ENCODE measurements at places on chromosomes 11 and 22.

DNA sequence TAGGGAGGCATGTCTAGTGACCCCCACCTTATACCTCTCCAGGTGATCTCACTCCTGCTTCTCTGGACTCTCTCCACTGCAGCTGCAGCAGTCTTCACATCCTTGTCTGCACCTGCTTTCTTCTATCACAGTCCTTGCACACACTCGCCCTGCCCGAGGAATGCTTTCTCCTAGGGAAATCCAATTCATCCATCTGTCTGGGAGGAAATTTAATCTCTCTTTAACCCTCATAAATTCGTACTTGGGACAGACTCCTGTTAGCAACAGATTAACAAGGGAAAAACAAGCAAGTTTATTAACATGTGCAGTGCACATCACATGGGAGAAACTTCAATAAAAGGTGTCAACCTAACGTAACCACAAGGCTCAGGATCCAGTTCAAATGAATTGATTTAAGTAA, 11.3 kb upstream of the RCN1 start:
- DNase-seq, result no peak

DNA sequence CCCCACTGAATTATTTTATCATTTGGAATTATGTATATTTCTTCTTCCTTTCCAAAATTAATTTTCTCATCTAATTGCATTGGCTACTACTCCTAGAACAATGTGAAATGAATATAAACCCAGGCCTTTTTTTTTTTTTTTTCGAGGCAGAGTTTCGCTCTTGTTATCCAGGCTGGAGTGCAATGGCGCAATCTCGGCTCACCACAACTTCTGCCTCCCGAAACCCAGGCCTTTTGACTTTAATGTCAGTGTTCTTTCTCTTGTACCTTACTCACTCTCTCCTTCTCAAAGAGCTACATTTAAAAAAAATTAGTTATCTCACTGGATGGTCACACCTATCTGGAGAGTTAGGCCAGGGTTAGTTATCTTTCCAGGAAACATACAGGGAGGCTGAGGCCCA, 35.3 kb upstream of the LRRC32 start:
- no peak for DNase-seq

DNA sequence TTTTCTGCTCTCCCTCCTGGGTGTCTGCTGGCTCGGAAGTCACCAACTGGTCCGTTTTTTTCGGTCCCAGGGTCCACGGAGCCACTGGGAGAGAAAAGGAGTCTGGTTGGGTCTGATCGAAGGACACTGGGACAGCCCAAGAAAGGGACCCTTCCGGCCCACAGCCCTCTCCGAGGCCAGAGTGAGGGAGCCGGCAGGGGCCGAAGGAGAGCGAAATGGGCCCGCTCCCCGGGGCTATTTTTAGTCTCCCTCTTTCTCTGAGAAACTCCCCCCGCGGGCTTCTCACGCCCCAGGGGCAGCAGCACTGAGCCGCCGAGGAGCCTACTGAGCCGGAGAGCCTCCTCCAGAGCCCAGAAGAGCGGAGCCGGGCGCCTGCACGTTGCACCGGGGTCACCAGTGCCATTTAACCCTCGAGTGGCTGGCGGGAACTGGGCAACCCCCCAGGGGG, 1.9 kb downstream of the ESAM start:
- no peak for DNase-seq

GRCh38 chr11:121554552-121554951, 101.8 kb upstream of the SORL1-AS1 start:
- DNase-seq, result no peak

- DNase-seq, result no peak
Observed at GRCh38 chr11:97860237-97860636, 1160.5 kb upstream of the CNTN5 start.

GRCh38 chr22:50599816-50600455, 657 bp upstream of the MAPK8IP2 start:
- DNase-seq, result peak; percentile 90

DNA sequence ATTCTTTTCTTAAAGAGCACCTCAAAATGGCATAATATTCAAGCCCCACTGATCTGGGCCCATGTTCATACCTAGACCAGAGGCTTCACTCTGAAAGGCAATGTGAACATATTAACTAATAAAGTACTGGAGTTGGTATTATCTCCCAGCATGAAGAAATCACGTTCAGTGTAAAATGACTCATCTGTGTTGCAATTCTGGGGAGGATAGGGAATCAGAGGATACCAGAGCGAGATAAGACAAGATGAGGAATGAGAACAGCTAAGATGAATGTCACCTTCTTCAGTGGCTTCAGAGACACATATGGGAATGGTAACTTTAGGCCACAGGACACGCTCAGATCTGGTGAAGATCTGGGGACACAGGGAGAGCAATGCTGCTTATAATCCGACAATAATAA, 121.1 kb downstream of the NTM start:
- peak; percentile 23 for DNase-seq

DNA sequence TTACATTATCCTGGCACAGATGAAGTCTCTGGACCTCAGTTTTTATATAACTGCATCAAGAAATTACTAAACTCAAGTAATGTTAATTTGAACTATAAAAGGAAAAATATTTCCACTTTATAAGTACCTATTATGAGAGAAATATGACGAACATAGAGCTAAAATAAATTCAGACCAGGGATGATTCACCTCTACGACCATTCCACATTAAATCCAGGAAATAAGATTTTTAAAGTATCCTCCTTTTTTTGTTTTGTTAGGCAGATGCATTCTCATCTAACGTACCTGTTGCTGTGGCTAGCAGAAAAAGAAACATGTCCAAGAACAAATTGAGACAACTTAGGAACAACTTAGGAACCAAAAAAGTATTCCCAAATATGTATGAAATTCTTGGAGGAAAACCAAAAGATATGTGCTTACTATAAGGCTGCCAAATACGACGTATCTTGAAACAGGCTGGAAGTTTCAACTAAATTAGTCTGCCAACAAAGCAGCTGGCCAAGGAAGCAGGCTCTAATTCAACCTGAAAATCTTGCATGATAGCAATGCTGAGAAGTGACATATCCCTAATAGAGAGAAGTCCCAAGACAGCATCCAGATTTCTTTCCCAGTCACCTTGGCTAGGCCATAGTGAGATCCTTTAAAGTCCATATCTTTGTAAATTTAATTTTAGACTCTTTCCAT, 15.7 kb downstream of the SPTY2D1 start:
- DNase-seq, result peak; percentile 30

- DNase-seq, result peak; percentile 55
Observed at GRCh38 chr22:31241936-31242335, 29.8 kb downstream of the LIMK2 start.

DNA sequence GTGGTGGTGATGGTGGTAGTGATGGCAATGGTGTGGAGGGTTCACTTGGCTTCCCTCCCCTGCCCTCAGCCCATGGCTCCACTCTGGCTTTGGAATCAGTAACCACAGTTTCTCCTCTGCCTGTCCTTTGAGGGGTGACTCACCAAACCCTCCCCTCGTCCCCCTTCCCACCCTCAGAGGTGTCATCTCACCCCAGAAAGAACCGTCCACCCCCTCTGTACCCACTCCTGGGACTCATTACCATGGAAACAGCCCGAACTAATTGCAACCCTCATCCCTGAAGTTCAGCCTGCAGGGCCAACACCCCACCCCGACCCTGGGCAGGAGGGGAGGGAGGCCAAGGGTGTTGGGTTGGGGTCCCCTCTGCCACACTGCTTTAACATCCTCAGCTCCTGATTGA, 26.6 kb downstream of the PHLDB1 start:
- peak; percentile 70 for DNase-seq

- no peak for DNase-seq
Observed at GRCh38 chr11:27763736-27764135, 63.5 kb upstream of the BDNF start.

DNA sequence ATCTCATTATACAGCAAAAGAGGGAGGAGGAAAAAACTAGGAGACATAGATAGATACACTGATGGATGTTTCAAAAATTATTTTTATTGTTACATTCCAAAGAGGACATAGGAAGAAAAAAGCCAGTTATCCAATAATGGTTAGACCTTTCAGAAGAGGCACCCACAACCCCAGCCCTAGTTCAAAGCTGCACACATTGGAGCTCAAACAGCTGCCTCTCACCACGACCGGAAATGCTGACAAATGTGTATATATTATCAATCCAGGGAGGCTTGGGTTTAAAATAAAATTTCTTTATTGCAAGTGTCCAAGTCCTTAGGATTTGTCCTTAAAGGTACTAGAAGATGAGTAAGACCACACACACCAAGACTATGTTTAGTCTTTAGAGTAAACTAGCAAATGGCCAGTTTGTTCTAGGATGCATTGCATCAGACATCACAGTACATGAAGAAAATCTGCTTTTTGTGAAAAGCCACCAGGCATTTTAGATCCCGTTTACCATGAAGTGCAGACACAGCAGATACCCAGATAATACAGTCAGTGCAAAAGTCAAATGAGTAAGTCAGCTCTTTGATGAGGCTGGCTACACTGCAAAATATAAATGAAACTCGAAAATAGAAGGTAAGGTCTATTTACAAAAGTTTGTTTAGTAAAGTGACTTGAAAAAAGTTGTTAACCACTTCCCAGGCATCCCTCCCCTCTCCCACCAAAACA, 4.6 kb upstream of the ASCL3 start:
- no peak for DNase-seq
